ENCODE measurements at places on chromosomes 11 and 22.

GRCh38 chr11:127063241-127063640 lies 62.7 kb upstream of the KIRREL3 start:
- DNase-seq, result no peak

DNA sequence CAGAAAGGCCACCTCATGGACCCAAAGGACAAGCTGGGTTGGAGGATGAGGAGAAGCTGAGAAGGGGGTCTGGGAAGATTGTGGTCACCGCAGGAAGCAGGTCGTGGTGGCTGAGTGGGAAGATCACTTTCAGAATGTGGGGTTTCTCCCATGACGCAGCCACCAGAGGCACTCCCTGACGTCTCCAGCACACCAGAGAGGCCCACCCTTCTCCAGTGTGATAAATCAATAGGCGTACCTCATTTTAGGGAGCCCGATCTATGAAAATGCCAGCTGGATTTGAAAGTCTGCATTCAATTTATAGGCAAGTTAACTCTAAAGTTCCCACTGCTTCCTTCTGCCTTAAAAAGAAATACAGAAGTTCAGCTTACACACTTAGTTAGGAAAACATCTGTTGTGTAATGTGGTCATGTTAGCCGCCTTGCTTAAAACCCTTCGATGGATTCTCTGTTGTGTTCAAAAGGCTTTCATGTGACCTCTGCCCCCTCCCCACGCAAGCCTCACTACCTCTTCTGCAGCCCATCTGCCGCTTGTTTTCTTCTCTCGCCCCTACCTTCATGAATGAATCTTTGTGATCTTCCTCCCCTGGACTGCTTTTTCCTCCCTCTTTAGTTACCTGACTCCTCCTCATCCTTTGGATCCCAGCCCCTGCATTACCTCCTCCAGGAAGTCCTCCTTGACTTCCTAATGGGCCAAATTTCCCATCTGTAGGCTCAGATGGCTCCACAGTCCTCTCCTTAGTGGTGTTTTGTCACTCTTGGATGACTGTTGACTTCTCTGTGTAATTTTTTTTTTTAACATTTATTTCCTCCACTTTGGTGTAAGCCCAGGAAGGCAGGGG lies 10.7 kb downstream of the TSPAN18 start:
- DNase-seq, result no peak

DNA sequence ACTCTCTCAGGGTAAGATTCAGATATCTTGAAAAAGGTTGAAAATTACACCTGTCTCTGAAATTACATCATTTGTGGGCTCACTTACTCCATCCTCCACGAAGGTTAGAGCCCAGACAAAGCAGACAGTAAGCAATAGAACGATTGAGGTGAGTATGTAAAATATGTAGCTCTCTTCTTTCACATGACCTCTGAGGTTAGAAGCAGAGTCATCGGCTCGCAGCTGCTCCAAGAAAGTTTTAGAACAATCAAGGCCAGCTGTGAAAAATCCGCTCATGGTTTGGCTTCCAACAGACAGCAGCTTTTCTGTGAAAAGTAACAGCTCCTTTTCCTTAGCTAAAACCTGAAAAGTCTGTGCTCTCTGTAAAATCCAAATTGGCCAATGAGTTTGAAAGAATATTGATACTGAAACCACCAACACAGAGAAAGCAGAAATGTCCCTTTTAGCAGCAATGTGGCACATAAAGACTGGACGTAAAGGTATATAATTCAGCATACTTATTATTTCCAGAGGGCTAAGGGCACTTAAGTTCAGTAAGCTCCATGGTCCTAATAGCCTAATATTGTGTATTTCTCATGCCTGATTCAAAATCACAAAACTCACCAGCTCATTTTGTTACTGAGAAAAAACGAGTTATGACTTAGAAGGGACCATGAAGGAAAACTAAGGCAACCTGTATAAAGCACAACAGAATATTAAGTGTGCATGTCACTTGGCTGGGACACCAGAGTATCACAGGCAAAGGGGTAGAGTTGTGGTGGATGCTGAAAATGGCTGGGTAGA lies 78.2 kb downstream of the FAM76B start:
- peak; percentile 50 for DNase-seq

DNA sequence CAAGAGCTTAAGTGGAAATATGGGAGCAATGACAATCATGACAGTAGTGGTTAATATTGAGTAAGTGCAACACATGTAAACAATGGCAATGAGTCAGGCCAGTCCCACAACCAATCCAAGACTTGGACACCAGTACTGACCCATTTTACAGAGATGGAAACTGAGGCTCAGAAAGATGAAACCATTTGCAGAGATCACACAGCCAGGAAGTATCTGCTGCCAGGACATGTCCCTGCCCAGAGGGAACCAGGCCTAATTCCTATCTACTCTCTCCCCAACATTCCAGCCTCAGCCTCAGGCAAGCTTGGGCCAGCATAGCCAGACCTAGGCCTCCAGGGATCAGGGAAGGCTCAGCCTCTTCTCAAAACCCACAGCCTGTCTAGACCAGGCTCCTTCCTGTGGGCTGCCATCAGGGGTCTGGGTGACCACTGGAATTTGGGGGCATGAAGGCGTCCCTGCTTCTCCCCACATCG lies 395.1 kb downstream of the MN1 start:
- DNase-seq, result no peak

- no peak for DNase-seq
Observed at GRCh38 chr11:102794382-102794781, 3.6 kb downstream of the MMP1 start.

DNA sequence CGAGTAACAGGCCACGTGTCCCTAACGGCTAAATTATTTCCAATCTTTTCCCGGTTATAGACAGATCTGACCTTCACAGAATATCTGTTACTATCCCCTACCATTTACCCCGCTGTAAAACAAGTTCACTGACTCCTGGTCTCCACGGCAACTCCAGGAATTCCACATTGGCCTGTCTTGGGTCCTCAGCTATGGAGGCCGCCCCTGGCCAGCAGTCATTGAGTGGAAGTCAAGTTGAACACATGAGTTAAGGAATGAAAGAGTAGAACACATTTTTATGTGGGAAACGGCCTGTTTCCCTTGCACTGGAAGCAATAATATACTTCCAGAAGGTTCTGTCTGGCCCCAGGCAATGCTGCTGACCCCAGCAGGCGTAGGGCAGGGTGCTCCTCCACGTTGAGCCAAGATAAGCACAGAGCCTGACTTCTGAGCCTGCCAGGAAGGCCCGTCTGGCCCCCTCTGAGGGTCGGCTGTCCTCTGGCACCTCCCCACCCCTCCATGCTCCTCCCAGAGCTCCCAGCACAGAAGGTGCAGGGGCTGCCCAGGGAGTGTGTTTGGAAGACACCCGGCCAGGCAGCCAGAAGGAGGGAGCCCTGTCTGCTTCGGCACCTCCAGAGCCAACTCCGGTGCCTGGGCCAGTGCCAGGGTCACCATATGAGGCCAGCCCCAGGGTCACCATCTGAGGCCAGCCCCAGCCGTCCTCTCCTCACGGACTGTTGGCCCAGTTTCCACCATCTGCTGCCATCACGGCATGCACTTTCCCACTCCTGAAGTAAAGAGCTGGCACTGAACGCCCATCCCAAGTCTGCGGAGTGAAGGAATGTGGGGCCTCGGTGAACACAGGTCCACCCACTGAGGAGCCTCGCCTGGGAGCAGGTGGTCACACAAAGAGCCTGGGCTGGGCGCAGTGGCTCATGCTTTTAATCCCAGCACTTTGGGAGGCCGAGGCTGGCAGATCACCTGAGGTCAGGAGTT lies 813.2 kb downstream of the BRD1 start:
- DNase-seq, result no peak

GRCh38 chr11:101459020-101459419 lies 124.8 kb downstream of the TRPC6 start:
- DNase-seq, result no peak

GRCh38 chr11:12111549-12112520 lies 1.4 kb downstream of the MICAL2 start:
- no peak for DNase-seq

DNA sequence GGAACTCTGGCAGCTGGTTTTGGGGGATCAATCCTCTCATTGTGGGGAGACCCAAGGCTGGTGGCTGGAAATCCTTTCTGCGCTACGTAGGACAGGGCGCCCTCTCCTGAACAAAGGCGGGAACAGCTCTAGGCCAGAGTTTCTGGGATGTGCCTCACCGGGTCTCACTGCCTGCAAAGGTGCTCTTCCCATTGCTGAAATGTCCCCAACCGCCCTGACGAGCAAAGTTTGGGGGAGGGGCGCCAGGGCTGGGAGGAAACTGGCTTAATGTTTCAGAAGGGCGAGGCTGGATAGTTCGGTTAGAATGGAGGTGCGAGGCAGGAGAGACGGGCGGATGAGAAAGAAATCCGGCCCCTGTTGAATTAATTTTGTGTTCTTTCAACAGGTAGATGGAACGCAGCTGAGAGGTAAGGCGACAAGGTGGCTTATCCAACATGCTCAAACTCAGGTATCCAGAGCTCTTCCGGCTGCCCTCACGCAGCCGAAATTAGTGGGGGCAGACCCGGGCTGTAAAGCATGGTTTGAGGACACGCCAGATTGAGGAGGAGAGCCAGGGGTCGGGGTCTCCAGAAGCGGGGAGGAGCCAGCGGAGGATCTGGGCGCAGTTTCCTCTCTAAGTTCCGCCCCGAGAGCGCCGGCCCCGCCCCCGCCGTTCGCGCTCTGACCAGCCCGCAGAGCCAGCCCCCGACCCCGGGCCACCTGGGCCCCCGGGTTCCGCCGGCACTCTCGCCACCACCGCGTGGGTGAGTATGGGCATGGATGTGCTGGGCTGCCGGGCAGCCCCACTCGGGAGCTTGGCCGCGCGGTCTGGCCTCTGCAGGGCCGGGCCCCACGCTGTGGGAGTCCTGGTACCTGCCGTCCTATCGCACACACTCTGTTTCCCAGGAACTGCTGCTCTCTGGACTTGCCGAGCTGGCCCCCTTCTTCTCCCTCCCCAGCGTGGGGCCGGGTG lies at the start of gene PGAP2:
TSS of gene PGAP2 (plus strand) at position 652 of the 952 bp plus-strand sequence. CDS start 2,700 bp downstream, outside the sequence.
- DNase-seq, result peak; percentile 54

DNA sequence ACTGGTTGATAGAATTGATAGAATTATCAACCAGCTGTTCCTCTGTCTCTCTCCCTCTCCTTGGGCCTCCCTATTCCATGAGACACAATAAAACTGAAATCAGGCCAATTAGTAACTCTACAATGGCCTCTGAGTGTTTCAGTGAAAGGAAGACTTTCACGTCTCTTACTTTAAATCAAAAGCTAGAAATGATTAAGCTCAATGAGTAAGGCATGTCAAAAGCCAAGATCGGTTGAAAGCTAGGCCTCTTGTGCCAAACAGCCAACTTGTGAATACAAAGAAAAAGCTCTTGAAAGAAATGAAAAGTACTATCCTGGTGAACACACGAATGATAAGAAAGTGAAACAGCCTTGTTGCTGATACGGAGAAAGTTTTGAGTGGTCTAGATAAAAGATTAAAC lies 16.6 kb downstream of the PIH1D2 start:
- DNase-seq, result no peak
